ENCODE measurements at places on chromosomes 7 and 10.

- no peak for DNase-seq
These were observed 99.2 kb downstream of the SUGCT start for GRCh38 chr7:40234046-40234445.

DNA sequence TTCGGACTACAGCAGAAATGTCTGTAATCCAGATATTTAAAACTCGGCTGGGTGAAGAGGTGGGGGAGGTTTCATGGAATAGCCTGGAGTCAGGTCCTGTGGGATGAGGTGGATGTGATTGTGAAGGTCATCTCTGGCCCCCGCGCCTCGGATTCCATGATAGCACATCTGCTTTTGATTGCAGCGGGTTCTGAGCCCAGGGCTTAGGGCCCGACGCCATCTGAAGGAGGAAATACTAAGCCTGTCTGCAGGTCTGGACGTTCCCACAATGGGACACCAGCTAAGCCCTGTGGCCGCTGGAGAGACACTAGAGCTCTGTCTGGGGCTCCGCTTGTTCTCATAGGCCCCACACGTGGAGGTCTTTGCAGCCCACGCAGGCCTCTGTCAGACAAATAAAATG, 328.7 kb downstream of the CXCL12 start:
- DNase-seq = no peak

DNA sequence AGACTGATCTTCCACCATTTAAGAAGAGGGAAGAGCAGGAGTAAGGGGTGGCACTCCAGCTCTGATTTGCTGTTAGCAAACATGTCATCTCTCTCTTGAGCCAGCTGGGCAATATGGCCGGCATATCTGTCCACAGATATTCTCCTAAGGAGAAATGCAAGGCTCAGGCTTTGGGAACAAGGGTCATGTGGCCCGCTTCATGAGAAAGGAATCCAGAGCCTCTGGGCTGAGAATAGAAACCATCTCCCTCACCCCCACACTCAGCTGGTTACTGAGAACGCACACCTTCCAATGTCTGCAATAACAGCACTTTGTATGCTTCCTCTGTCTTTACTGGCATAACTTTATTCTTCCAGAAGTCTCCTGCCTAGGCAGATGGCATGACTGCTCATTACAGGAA, 171.2 kb downstream of the ELMO1 start:
- no peak for DNase-seq

DNA sequence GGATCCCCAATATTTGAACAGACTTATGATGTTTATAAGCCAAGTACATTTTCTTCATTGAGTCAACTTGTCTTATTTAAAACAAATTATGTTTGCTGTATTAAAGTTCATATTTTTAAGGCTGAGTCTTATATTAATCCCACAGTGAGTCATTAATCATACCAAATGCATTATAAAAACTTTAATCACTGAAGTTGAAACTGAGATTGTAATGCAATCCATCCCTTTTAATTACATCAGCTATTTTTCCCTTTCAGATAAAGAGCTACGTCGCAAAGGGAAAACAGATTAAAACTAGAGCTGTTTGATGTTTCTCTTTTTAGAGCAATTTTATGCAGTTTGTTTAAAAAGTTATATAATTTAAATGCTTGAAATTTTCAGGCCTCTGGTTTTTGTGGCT, 183.0 kb downstream of the ARID5B start:
- no peak for DNase-seq

DNA sequence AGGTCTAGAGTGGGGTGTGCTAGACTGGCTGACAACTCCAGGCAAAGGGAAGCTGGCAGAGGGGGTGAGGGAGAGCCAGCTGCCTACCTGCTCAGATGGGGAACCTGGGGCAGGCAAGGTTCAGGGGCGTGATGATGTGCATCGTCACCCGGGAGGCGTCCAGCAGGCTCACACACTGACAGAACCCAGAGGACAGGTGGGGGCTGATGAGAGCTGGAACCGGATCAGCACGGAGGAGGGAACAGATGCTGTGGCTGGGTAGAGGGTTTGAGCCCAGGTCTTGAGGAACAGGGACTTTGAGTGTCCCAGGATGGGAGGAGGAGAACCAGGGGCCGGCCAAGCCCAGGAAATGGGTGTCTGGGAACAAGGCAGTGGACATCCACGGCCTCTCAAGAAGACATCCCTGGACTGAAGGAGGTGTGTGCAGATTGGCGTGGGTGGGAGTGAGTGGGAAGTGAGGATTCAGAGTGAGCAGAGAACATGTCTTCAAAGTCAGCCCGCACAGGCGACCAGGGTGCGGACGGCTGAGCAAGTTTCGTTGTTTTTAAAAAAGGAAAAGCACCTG, 3.9 kb downstream of the RASGEF1A start:
- DNase-seq = no peak

- peak; percentile 83 for DNase-seq
These were observed 99.6 kb upstream of the ANLN start for GRCh38 chr7:36289833-36290661.

- DNase-seq = no peak
These were observed 73.1 kb downstream of the GTF2IRD1 start for GRCh38 chr7:74526780-74527179.

- DNase-seq = peak; percentile 96
These were observed 3.4 kb upstream of the MUC12 start for GRCh38 chr7:100965723-100966541.
